H9 (cell line): ENCODE measurements at places on chromosomes 1 and 21. TPM values are rescaled to one million over a fixed set of nuclear protein-coding genes. Genes with fewer than 3 reads are reported as not detected.

MYOC gene
- not detected in 2 replicates for total RNA-seq

TTC39A gene
- total RNA-seq: 7.7 and 9.1 TPM in 2 replicates

BNIPL gene
- 1.2 and 1.5 TPM in 2 replicates for total RNA-seq

LCE2B gene
- total RNA-seq: not detected in 2 replicates

OR10J1 gene
- total RNA-seq: not detected in 2 replicates

COL11A1 gene
- 7.0 and 7.5 TPM in 2 replicates for total RNA-seq

C1orf185 gene
- total RNA-seq: not detected in 2 replicates

CDA gene
- total RNA-seq: 6.5 and 7.0 TPM in 2 replicates

LEFTY2 gene
- 16.3 and 16.9 TPM in 2 replicates for total RNA-seq

RGSL1 gene
- total RNA-seq: not detected in 2 replicates

CYP4A22 gene
- not detected in 2 replicates for total RNA-seq

B4GALT3 gene
- total RNA-seq: 31.8 and 33.1 TPM in 2 replicates

RGS8 gene
- total RNA-seq: 0.07 TPM in 1 of 2 replicates, not detected in the other

RNF220 gene
- 109 and 115 TPM in 2 replicates for total RNA-seq

FAM78B gene
- 1.6 and 2.3 TPM in 2 replicates for total RNA-seq

GJA9 gene
- not detected in 2 replicates for total RNA-seq

OR6N1 gene
- not detected in 2 replicates for total RNA-seq
